LoVo (cell line): ENCODE measurements at places on chromosomes 6 and 20.

DNA sequence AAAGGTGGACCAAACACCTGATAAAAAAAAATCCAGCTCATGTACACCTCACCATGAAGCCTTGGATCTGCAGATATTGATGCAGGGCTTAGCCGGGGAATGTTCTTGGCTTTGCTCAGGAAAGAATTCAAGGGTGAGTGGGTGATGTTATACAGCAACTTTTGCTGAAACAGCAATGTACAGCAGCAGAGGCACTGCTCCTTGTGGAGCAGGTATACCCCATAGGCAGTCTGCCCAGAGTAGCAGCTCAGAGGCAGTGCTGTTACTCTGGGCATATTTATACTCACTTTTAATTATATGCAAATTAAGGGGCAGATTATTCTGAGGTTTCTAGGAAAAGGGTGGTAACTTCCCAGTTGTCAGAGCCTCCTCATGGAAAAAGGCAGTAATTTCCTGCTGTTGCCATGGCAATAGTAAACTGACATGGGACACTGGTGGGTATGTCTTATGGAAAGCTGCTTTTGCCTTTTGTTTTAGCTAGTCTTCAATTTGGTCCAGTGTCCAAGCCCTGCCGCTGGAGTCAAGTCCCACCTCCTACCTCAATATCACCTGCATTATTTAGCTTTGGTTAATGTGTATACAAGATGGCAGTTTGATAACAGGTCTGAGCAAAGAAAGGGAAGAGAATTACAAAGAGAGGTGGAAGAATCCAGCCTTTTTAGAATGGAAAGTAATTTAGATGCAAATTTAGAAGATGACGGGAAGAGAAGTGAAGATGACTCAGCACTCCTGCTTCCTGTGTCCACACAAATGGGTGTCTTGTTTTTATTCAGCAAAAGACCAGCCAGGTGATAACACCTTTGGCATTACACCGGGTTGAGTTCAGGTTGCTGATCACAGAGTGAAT, 110.1 kb upstream of the JAG1 start:
- DNase-seq: no peak

DNA sequence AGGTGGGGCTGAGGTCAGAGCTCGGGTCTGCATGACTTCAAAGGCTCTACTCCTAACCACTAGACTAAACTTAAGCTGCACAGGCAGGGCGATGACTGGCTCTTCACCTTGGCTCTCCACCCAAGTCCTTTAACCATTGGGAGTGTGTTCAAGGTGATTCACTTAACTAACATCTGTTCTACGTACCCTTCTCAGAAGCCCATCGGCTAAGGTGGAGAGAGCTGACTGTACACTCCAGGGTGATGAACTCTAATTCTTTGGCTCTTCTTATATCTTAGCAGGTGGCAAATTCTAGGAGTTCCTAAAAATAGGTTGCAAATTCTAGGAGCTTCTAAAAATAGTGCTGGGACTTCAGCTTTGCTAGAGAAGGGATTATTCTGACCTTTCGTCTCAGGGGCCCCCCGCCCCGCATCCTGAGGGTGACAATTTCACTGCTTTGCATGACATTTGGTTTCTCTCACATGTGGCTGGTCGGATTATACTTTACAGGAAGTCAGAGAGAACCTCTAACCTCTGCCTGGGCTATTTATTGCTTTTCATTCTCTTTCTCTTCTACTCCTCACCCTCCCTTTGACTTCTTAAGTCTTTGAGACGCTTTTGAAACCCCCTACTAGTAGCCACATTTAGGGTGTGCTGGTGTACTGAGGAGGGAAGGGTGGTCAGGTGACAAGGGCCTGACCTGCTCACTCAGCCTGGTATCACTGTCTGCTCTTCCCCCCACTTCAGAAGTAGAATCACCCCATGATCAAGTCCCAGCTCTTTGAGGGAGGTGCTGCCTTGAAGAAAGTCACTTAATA, 55.5 kb downstream of the PRDM1 start:
- peak; percentile 56 for DNase-seq

GRCh38 chr6:437037-437392, 45.5 kb downstream of the IRF4 start:
- no peak for DNase-seq

DNA sequence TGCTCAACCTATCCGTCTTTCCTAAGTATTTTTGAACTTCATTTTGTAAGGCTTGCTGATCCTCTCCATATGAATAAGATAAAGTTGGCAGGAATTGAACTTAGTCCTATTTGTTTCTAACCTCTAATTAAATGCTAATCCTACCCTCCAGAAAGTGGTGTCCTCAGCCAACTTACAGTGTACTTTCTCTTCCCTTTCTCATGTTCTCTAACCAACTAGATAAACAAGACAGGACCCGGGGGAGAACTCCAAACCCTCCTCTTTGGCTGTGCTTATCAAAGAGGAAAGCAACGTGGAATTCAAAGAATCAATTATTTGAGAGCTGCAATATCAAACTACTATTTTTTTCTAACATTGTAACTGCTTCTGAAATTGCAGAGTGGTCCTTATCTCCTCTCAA, 56.5 kb upstream of the NRSN1 start:
- no peak for DNase-seq

DNA sequence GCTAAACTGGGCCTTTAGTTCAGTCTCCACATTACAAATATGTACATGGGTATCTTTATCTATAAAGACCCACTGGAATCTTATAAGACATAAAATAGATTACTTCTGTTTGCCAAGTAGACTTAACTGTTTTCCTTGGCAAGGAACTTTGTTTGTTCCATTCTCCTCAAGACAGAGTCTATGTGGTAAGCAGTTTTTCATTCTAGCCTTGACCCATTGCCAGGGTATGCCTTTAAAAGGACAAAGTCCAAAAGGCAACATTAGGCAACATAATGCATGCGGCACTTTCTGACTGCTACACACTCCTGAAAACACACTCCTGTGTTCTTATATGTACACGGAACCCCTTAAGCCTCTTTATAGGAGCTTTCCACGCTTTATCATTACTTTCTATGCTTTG, 20.4 kb downstream of the VNN1 start:
- DNase-seq: peak; percentile 44

- no peak for DNase-seq
Observed at GRCh38 chr6:167565388-167565787, 240.5 kb downstream of the TTLL2 start.

GRCh38 chr6:39850736-39851297, 58.6 kb downstream of the DAAM2 start:
- no peak for DNase-seq

DNA sequence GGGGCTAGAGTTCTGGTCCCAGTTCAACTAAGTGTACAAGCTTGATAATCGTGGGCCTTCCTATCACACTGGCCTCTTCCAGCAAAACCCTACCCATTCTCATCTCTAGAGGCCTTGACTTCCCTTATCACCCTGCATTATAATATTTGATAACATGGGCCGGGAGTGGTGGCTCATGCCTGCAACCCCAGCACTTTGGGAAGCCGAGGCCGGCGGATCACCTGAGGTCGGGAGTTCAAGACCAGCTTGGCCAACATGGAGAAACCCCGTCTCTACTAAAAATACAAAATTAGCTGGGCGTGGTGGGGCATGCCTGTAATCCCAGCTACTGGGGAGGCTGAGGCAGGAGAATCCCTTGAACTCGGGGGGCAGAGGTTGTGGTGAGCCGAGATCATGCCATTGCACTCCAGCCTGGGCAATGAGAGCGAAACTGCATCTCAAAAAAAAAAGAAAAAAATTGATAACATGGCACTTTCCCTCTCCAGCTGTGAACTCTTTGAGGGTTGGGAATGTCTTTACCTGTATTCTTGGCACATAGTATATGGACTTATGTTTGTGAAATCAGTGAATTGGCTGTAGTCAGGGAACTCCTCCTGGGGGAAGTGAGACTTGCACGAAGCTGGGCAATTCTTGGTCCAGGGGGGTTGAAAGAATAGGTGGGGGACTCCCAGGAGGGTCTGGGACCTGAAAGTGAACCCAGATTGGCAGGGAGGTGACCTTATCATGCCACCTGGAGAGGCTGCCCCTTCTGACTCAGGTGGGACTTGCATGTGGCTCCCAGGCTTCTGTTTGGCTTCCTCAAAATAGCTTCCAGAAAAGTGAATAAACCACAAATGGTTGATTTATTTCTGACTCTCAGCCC, 915 bp upstream of the C6orf47 start:
- no peak for DNase-seq

DNA sequence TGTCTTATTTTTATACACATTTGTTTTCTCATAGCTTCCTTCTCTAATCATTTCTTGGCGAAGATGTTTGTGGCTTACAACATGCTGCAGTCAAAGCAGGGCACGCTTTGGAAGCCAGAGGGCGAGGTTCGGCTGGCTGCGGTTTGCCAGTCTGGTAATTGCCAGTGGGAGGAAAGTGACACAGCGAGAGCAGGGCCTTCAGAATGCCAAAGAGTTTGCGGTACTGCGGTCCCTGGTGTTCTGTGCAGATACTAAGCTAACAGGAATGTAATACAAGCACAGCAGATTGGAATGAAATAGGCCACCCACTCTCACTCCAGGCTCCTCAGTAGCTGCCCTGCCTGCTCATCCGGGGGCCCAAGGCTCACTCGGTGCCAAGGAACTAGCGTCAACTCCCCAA, 58.7 kb upstream of the TGM3 start:
- DNase-seq: no peak
